ENCODE measurements at places on chromosomes 2 and 18.

DNA sequence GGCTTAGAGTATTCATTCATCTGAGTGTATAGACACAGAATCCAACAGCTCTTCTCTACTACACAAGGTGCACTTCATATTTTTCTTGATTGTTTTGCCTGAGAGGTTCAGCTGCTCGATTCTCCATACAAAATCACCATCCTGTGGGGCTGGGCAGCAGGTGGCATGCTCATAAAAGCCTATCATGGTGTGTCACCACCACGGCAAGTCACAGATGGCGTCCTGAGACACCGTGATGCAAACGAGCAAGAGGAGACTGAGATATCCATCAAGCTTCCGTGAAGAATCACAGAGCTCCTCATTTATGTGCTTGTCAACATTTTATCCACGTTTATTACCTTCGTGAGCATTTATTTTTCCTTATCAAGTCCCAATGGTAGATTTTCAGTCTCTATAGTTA, 22.4 kb upstream of the NRP2 start:
- DNase-seq, result no peak

- no peak for DNase-seq
Measured at GRCh38 chr2:58638256-58638805, 397.2 kb upstream of the FANCL start.

- DNase-seq, result no peak
Measured at GRCh38 chr2:159595410-159596046, 20.8 kb downstream of the BAZ2B start.

DNA sequence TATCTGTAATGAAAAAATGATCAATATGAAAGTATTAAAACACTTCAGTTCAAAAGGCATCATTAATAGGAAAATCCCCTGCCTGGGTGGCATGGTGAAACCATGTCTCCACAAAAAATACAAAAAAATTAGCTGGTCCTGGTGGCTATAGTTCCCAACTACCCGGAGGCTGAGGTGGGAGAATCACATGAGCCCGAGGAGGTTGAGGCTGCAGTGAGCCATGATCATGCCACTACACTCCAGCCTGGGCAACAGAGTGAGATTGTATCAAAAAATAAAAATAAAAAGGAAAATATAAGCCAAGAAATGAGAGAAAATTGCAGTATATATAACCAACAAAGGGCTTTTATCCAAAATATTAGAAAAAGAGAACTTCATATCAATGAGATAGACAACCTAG, 71.6 kb upstream of the MYCN start:
- DNase-seq, result no peak

DNA sequence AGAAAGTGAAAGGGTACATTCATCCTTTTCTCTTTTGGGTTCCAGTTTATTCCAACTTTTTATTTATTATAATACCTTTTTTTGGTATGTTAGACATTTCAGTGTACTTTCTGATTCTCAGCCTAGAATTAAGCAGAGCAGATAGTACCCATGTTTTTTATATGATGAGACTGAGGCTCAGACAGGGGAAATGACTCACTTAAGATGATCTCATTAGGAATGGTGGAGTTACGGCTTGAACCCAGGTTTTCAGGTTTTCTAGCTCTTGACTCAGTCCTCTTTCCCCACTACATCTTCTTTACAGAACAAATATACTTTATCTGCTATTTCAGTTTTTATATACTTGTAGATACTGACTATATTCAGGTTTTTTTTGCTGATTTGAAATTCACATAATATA, 51.7 kb upstream of the OTX1 start:
- no peak for DNase-seq
